Breast epithelium (tissue), 4 donors: ENCODE measurements at places on chromosomes 6 and 20.

DNA sequence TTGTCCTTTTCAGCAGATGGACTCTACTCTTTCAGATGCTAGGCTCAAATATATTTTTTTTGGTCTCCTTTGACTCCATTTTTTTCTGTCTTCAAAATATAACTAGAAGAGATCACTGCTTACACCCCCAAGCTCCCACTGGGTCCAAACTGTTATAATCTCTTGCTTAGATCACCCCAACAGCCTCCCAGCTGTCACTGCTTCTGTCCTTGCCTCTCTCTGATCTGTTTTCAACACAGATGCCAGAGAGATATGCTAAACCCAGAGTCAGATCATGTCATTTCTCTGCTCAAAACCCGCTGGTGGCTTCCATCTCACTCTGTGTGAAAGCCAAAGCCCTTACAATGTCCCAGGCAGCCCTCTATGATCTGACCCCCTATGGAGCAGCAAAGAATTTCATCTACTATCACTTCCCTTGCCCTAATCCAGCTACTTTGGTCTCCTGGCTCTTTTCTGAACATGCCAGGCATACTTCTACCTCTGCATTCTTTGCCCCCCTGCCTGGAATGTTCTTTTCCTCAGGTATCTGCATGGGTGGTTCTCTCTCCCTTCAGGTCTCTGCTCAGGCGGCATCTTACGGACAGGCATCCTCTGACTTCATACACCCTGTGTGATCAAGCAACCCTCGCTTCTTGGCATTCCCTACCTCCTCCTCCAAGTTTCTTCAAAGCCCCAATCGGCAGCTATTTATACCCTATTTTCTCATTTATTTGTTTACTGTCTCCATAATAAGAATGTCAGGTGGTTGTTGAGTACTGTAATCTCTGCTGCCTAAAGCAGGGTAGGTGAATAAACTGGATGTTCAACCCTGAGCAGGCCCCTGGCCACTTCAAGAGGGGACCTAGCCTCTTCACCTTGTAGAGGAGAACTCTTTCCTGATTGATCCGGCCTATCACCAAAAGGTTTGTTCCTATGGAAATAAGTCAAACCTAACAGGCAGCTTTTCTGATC, 43.6 kb upstream of the SLC4A11 start:
- DNase-seq, result no peak

GRCh38 chr6:126261792-126262421, 78.0 kb upstream of the CENPW start:
- no peak for DNase-seq

DNA sequence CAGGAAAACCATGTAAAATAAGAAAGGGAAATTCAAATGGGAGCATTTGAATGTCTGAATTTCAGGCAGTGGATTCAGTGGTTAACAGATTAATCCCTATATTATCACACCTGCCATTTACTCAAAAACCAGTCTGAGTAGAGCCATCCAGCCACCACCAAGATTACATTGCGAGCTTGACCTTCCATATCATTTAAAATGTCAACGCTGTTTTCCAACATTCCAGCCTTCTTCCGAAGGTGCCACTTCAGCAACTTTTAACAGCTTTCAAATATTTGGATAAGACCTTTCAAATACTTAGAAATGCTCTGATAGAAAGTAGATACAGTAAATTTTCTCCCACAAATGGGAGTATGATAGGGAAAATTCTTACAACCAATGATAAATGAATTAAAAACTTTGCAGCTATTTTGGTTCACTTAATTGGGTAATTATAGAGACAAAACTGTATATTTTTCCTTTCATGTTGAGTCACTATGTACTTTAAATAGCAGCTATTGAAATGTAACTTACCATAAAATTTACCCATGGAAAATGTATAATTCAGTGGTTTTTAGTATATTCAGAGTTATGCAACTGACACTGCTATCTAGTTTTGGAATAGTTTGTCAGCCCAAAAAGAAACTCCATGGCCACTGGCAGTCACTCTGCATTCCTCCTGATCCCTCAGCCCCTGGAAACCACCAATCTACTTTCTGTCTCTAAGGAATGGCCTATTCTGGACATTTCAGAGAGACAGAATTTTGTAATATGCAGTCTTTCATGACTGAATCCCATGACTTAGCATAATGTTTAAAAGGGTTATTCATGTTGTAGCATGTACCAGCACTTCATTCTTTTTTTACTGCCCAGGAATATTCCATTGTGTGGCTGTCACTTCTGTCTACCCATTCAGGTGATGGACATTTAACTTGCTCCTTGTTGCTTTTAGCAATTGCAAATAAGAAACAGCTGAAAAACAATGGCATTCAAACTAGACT, 21.5 kb downstream of the EZR start:
- no peak for DNase-seq

- DNase-seq, result no peak
These were observed 12.9 kb upstream of the EFCAB8 start for GRCh38 chr20:32845786-32846185.

GRCh38 chr6:36071281-36071680, 43.7 kb downstream of the MAPK14 start:
- no peak for DNase-seq

- DNase-seq, result no peak
These were observed 6.6 kb upstream of the PHIP start for GRCh38 chr6:79084693-79085092.

DNA sequence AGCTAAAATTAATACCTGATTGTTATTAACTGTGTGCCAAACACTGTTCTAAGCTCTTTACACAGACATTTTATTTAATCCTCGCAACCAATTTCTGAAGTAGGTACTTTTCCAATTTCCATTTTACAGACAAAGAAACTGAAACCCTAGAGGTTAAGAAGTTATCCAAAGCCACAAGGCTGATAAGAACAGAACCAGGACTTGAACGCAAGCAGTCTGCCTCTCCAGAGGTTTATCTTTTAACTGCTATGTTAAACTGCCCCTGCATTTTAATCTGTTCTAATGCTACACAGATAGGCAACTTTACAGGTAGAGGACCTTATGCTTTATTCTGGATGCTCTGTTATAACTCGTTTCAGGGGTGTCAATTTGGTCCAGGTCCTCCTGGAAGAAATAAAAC, 118.2 kb downstream of the SLC16A10 start:
- DNase-seq, result no peak

DNA sequence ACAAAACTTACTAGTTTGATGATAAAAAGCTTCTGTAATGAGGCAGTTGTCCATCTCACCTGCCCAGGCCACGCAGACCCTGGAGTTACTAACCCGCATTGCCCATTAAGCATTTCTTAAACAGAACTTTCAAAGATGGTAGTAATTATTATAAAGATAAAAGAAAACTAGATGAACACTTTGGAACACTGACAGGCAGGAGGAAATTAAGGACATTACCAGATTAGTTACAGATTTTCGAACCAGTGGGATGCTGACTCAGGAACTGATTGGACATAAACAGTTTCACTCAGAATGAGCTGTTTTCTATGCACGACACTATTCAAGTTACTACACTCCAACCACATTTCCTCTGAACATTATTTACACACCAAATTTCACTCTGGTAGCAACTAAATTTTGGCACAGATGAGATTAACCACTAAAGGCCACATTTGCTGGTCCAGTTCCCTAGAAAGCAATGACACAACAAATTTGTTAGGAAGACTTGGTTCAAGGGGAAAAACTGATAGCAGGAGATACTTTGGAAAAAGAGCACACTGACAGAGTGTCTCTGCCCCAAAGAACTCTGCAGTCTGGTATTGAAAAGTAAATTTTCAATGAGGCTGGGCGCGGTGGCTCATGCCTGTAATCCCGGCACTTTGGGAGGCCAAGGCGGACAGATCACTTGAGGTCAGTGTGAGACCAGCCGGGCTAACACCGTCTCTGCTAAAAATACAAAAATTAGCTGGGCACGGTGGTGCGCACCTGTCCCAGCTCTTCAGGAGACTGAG, 3.0 kb downstream of the ROMO1 start:
- DNase-seq, result no peak

GRCh38 chr20:52230409-52230808, 38.8 kb upstream of the ZFP64 start:
- DNase-seq, result no peak

DNA sequence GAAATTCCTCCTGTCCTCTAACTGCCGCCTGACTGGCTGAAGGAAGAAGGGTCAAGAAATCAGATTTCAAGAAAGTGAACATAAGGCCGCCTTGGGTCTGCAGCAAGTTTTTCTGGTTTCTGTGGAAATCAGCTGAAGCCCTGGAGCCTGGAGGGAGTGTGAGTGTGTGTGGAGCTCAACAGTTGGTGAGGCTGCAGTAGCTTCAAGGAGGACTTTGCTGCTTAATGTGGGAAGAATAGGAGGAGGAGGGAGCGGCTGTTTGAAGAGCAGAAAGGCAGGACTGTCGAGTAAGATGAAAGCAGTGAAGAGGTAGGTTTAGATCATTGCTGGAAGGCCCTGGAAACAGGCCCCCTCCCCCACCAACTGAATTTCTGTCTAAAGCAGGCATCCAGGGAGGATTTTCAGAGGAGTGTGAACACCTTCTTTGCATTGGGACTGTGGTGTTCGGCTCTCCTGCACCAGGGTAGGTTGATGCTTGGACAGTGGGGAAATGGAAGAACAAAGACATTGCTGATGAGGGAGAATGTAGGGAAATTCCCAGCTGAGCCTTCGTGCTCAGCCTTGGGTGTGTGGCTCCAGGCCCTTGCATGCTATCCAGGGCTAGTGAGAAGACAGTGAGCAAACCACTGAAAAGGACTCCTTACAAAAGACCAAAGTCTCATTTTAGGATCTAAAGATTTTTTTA, 79.5 kb upstream of the VSTM2L start:
- no peak for DNase-seq

GRCh38 chr6:36285797-36286196, 15.9 kb downstream of the PNPLA1 start:
- DNase-seq, result no peak

- DNase-seq, result no peak
These were observed 52.0 kb upstream of the GATA5 start for GRCh38 chr20:62527781-62528180.

DNA sequence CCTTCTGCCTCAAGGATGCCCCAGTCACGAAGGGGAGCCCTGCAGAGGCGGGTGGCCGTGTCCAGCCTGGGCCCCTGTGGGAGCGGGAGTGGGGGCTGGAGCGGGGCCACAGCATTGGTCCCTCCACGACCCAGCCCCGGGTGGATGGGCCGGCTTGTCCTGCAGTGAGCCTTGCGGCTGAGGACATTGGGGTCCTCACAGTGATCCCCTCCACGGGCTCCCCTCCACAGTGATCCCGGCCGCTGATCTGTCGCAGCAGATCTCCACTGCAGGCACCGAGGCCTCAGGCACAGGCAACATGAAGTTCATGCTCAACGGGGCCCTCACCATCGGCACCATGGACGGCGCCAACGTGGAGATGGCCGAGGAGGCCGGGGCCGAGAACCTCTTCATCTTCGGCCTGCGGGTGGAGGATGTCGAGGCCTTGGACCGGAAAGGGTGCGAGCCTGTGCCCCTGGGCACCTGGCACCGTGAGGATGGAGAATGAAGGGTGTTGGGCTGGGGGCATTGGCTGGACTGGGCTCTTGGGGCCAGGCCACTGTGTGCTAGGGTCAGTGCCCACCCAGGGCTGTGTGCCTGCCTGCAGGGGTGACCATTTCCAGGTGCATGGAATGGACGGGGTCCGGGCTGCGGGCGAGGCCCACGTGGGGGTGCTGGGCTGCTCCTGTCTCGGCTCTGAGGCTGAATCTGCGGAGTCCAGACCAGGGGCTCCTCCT, 44.4 kb downstream of the PYGB start:
- DNase-seq, result no peak

GRCh38 chr20:23186808-23187207, 100.7 kb upstream of the CD93 start:
- no peak for DNase-seq

GRCh38 chr6:79574630-79575225, 37.5 kb upstream of the LCA5 start:
- no peak for DNase-seq

DNA sequence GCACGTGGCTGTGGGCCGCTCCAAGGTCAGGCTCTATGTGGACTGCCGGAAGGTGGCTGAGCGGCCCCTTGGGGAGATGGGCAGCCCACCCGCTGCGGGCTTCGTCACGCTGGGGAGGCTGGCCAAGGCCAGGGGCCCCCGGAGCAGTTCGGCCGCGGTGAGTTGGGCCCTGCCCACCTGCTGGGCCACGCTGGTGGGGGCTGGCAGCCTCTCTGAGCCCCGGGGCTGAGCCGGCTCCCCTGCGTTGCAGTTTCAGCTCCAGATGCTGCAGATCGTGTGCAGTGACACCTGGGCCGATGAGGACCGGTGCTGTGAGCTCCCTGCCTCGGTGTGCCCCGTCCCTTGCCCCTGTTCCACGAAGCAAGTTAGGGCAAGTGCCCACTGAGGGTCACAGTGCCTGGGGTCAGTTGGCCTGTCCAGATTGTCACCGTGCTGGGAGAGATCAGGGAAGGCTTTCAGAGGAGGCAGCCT, 27.1 kb downstream of the COL20A1 start:
- no peak for DNase-seq

GRCh38 chr6:5679691-5680090, 327.0 kb downstream of the NRN1 start:
- DNase-seq, result no peak

- DNase-seq, result peak; percentile 91
These were observed at the start of gene SNRPB2 for GRCh38 chr20:16729565-16730460. Gene SNRPB2, plus strand, starts transcription at chr20:16730026. Its CDS starts 1,677 bp downstream, at chr20:16731703.

DNA sequence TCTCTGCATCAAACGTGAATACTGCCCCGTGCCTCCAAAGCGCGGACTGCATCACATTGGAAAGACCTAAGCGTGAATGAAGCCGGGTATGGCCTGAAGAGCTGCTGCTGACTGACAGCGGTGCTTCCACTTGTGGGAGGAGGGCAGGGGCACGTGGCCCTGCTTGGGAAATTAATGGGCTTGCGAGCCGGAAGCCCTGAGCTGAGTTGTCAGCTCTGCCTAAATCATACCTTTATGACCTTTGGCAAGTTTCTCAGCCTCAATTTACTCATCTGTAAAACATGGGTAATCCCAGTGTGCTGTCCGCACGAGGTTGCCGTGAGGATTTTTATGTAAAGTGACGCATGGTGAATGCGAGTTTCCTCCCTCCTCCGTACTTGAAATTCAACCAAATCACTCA, 67.0 kb upstream of the FOXQ1 start:
- no peak for DNase-seq

DNA sequence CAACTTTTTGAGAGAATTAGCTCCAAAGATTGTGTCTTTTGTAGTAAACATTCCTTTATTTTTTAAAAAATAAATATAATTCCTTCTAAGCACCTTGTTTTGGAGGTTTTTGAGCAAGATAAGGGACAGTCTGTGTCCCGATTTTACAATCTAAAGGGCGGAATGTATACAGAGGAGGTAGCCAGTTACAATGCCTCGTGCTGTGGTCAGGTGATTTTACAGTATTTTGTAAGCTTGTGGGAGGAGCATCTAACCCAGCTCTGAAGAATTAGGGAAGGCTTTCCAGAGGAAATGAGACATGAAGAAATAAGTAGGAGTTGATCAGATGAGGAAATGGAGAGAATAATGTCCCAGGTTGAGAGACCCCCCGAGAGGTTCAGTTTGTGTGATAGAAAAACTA, 1.3 kb downstream of the HINT3 start:
- DNase-seq, result no peak

DNA sequence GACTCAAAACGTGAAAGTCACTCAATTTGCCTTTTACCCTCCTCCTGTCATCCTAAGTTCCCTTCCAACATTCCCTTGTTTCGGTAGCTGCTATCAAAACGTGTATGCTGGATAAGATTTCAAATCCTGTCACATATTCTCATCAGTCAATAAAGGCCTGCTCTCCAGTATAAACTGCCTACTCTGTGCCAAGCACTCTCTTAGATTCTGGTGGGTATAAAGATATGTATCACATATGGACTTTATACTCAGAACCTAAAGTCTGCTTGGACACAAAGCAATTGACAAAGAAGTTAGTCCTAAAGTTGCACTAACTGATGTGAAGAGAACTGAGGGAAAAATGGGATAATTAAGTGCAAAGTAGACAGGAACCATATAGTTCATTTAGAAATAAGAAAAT, 476.6 kb upstream of the MARCKS start:
- DNase-seq, result no peak

GRCh38 chr6:38195113-38195635, 375.6 kb downstream of the ZFAND3 start:
- DNase-seq, result no peak
